Right kidney (tissue), 9 donors: ENCODE measurements at places on chromosomes 11 and 22.

DNA sequence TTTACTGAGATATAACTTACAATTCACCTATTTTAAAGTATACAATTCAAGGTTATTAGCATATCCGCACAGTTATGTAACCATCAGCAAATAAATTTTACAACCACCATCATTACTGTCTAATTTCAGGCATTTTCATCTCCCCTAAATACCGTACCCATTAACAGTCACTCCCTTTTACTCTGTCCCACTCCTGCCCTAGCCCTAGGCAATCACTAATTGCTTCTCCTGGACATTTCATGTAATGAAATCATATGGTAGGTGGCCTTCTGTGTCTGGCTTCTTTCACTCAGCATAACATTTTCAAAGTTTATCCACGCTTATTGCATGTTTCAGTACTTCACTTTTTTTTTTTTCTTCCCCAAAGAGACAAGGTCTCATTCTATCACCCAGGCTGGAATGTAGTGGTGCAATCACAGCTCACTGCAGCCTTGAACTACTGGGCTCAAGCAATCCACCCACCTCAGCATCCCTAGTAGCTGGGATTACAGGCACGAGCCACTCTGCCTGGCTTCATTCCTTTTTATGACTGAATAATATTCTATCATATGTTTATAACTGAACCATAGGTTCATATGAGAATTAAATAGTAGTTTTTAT, 61.4 kb upstream of the CHRM4 start:
- no peak for DNase-seq

- no peak for DNase-seq
Measured at GRCh38 chr11:33722590-33723234, 13.5 kb downstream of the CD59 start.

DNA sequence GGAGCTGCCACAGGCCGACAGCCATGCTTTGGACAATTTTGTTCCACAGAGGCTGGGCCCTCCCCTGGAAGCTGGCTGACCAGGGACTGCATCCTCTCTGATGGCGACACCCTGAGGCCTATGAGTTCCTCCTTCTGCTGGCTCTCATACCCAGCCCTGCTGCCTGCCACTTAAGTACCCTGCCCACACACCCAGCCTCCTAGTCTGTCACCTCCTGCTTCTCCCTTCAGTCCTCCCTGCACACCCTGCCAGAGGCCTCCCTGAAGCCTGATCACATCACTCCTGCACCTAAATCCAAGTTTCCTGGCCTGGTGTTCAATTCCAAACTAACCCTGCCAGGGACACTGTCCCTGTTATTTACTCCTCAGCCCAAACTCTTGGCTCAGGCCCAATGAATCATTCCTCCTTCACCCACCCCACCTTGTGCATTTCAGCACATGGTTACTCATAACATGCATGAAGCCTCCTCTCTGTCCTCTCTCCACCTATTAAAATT, 136.7 kb upstream of the NECTIN1 start:
- no peak for DNase-seq

DNA sequence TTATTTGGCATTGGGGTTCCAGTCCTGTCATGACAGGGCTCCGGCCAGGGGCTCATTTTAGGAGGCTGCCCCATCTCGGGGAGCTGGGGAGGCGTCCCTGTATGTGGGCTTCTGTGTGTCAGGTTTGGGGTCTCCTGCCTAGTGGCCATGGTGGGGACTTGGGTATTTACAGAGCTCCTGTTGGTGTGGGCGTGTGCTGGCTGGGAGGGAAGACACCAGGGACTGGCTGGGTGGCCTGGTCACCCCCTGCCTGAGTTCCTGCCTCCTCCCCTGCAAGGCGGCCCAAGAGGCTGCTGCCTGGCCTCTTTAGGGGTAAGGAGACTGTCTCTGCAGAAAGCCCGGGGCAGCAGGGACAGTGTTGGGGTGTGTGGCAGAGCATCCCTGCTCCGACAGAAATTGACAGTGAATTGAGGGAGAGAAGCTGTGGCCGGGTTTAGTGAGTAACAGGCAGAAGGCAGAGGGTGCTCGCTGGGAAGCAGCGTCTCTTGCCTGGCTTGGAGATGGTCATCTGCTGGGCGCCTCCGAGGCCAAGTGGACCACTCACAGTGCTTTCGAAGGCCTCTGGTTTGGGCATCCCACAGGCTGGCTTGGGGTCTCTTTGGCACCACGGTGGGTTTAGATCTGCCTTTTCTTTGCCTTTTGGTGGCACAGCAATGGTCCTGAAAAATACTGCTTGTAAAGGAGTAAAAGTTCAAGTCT, 40.3 kb upstream of the GRAMD4 start:
- no peak for DNase-seq

- no peak for DNase-seq
Measured at GRCh38 chr22:23002612-23003180, 67.6 kb upstream of the GNAZ start.

DNA sequence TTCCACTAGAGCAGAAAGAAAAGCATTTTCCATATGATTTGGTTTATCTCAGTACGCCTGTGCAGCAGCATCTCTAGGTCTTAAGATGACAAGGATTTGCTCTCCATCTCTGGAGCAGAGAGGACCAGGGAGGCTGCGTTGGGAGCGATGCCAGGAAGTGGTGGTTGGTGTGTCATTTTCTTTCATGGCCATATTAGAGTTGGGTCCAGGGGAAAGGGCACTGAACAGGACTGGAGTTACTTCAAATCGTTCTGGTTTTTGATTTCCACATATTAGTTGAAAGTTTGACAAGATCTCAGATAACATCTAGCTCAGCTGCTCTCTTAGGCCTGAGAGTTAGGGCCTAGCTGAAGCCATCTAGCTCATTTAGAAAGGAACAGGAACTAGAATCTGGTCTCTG, 157.7 kb downstream of the ADAMTS15 start:
- DNase-seq, result no peak

DNA sequence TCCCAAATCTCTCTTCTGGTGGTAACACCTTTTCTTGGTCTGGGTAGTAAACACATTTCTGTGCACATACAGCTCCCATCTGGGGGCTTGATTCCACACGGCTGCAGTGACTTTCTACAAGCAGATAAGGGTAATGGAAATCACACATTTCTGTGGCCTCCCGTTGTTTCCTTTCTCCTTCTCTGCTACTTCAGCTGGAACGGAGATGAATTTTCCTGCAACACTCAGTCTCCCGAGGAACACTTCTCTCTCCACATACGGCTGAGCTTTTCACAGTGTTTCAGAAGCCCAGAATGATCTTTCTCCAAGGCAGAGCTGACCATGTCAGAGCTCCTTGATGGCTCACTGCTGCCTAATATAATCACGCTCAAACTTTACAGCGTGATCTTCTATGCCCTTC, 364.3 kb upstream of the NARS2 start:
- DNase-seq, result no peak

DNA sequence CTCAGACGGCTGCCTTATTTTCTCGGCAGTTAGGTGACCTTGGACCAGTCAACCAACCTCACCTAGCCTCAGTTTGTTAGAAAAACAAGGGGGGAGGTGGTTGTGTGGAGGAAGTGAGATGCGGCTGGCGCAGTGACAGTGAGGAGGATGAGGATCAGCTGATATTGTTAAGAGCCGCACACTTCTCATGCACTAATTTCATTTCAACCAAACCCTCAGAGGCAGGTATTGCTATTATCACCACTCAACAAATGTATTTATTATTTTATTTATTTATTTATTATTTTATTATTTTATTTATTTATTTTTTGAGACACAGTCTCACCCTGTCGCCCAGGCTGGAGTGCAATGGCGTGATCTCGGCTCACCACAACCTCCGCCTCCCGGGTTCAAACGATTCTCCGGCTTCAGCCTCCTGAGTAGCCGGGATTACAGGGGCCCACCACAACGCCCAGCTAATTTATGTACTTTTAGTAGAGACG, 2.1 kb downstream of the LGALS1 start:
- DNase-seq, result no peak

GRCh38 chr11:74493791-74494630, 487 bp upstream of the LIPT2 start:
- no peak for DNase-seq
